CD8-positive, alpha-beta T cell (primary cell): ENCODE measurements at places on chromosomes 2 and 18.

DNA sequence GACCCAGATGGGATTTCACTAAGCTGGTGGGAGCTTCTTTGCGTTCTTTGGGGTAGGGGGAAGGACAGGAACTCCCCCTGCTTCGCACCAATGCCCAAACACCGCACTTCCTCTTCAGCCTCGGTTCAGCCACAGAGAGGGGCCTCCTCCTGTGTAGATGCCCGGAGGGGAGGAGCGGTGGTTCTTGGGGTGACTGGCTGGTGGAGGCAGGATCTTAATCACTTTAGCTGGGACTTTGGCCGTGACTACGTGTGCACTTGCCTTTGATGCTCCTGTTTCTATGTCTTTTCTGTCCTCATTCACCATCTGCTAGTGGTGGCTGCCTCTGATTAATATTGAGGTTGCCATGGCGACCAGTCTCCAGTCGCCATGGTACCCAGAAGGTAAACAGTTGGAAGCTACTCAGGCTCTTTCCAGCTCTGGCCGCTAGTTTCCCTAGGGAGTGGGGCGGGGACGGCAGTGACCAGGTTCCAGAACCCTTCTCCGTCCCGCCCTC lies 1.9 kb downstream of the CNGA3 start:
- no peak for DNase-seq

DNA sequence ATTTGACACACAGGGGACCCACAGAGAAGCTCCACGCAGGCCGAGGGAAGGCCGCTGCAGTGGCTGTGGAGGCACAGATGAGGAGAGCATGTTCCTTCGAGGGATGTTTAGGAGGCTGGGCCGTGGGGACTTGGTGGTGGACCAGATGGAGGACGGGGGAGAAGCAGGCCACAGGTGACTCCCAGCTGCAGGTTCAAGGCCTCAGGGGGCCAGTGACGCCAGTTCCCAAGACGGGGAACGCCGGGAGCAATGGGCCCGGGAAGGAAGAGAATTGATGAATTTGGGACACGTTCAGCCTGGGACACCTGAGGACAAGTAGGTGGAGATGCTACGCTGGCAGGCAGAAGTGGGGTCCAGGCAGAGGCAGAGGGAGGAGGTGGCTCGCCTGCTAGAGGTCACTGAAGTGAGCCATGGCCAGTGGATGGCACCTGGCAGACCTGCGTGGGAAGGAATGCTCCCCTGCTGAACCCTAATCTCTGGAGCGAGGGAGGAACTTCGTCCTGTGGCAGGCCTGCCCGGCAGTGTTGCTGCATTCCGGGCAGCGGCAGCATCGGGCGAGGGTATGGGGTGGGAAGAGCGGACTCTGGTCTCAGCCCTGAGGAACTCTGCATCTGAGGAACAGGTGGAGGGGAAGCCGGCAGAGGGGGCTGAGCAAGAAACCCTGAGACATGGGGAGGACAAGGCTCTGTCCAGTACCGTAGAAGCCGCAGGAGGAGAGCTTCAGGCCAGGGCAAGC lies 25.2 kb upstream of the HPCAL1 start:
- DNase-seq, result no peak

DNA sequence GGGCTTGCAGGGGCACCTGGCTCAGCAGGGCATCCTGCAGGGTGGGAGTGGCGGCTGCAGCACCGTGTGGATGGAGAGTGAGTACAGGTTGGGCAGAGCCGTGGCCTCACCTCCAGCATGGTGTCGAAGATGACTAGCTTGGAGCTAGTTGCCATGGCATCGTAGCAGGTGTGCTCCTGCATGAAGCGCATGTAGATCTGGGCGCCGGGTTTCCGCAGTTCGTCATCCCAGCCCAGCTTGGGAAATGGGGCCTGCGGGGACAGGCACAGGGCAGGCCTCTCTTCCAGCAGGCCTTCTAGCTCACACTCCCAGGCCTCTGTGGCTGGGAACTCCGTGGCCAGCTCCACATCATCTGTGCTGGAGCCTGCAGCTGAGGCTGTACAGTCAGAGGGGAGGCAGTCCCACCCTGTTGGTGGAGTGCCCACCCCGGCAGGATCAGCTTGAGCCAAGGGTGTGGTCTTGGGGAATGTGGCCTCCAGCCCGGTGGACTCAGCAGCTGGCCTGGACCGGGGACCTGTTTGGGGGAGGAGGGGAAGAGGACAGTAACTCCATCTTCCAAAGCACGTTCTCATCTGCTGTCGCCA lies 1.6 kb downstream of the PRKAG3 start:
- DNase-seq, result no peak

- no peak for DNase-seq
These were observed 253.8 kb downstream of the TGIF1 start for GRCh38 chr18:3703732-3704176.

- no peak for DNase-seq
These were observed 126.9 kb upstream of the DAPL1 start for GRCh38 chr2:158668001-158668765.
